ENCODE measurements at places on chromosomes 5 and 9. TPM values are rescaled to one million over a fixed set of nuclear protein-coding genes. Genes with fewer than 3 reads are reported as not detected.

Gene SPINK4
- total RNA-seq: not detected

Gene SV2C
- total RNA-seq: 0.51 TPM

Gene CBY3
- total RNA-seq: 1.7 TPM

Gene PRRX2
- total RNA-seq: not detected

Gene BTNL8
- total RNA-seq: 2.9 TPM

Gene TIMD4
- 0.31 TPM for total RNA-seq

Gene CARTPT
- not detected for total RNA-seq

Gene ANXA2R
- 5.9 TPM for total RNA-seq

Gene NEURL1B
- 20.8 TPM for total RNA-seq

Gene ORM1
- 17.9 TPM for total RNA-seq

Gene SPINK6
- not detected for total RNA-seq

GRCh38 chr5:17070647-17071046 is 134.6 kb upstream of the MYO10 start:
- DNase-seq: no peak

DNA sequence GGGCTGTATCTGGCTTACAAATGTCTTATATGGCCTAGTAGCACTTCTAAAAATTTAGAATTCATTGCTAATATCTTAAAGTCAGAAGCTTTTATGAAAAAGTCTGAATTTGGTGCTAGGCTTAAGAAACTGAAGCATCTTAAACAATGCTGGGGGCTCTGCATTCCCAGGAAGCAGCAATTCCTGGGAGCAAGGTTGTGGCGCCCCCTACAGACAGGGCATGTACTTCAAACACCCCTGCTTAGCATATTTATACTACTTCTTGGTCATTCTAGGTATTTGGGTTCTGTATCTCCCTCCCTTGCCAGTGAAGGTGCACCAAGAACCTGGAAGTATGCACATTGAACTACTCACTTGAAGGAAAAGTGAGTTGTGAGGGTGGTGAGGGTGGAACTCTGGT is 64.6 kb upstream of the GRIA1 start:
- DNase-seq: no peak

DNA sequence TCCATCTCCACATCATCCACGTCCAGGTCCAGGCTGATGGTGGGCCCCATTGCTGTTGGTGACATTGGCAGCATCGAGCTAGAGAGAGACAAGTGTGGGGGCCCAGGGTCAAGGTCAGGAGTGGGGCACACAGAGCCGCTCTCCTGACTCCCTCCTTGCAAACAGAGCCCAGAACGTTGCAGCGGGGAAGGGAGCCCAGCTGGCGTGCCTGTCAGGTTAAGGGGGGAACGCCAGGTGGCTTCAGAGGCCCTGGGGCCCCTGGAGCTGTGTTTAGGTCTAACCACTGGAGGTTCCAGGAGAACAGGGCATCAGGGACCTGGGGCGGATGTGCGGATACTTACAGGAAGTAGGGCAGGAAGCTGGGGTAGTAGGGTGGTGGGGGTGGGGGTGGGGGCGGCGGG is 7.5 kb downstream of the RNF44 start:
- DNase-seq: peak; percentile 49

DNA sequence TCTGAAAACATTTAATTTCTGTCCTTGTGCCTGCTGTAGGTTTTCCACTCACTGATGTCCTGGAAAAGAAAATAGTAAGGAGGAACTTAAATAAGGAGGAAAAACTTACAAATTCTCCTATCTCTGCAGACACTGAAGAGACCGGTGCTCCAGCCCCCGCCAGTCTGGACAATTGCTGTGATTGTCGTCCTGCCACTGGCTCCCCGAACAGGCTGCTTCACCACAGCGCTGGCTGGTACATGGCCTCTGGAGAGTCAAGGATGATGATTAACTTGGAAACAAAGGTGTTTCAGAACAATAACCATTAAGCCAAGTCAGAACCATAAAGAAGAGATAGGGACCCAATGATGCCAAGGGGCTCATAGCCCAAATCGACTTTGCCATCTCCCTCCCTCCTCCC is 7.3 kb downstream of the PLAC8L1 start:
- DNase-seq: no peak

DNA sequence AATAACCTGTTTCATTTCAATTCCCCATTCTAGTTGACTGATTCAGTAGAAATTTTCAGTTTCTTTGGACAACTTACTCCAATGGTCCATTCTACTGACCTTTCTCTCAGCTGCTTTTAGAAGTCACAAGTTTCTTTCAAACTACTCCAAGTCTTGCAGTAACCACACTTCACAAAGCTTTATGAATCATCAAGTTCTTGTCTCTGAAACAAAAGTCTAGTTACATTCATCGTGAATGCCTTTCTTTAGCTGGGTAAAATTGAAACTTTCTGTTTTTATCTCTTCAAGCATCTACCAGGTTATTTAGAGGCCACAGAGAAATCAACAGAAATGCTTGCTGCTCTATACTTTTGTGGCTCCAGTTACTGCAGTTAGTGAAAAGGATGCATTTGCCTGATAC is 405.4 kb downstream of the TMEM232 start:
- no peak for DNase-seq

DNA sequence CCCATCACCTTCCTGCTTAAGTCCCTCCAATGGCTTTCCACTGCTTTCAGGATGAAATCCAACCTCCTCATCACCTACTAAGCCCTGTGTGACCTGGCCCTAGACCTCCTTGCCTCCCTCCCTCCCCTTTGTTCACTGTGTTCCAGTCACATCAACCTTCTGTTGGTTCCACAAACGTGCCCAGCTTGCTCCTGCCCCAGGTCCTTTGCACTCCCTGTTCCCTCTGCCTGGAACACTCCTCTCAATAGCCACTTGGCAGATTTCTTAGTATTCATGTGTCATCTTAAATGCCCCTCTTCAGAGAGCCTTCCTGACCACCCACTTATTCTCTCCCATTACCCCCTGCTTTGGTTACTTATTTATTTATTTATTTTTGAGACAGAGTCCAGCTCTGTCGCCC is 24.1 kb upstream of the STXBP1 start:
- no peak for DNase-seq

GRCh38 chr9:104868687-104869404 is 59.1 kb downstream of the ABCA1 start:
- DNase-seq: peak; percentile 62

- no peak for DNase-seq
These were observed 66.0 kb downstream of the FRMD3 start for GRCh38 chr9:83472221-83472665.

DNA sequence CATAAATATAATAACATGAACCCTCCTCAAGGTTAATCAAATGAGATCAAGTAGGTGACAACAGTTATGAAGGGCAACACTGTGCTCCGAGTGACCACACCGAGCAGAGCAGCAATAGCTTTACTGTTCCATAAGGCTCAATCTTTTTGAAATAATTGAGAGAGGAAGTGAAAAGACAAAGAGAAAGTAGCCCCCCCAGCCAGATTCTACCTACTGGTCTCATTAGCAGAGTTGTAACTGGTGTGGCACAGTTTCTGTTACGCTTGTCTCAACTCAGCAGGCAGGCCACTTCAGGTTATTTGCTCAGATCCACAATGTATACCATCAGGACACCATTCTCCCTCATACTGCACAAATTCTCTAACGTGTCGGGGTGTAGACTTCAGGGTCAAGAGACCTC is 14.0 kb downstream of the PRUNE2 start:
- no peak for DNase-seq

- no peak for DNase-seq
These were observed 28.7 kb upstream of the TIMD4 start for GRCh38 chr5:156991714-156992113.

GRCh38 chr9:112544477-112544876 is 57.9 kb downstream of the KIAA1958 start:
- no peak for DNase-seq

Data from upper lobe of left lung (tissue), 6 donors.